ENCODE measurements at places on chromosomes 4 and X.

GRCh38 chrX:93673869-93674271, at the start of gene FAM133A:
Gene FAM133A (plus strand): TSS chrX:93674206. CDS start chrX:93709420, 35,214 bp downstream.
- DNase-seq, result no peak

GRCh38 chr4:100782356-100782755, 264.5 kb upstream of the EMCN start:
- no peak for DNase-seq

DNA sequence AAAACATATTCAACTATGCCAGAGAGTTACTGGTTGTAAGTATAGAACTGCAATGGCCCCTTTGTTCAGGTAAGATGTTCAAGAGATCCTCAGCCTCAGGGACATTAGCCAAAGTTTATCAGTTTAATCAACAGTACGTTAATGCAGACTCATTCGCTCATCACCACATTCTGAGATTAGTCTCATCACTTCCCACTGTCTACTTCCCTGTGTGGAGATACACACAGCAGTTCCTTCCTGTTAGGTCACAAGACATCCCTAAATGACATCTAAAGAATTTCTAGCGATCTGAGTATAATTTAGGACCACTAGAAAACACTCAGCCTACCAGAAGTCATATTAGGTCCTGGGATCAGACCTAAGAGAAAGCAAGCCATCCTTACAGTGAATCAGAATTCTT, 10.4 kb downstream of the SLC10A7 start:
- DNase-seq, result no peak

- peak; percentile 50 for DNase-seq
Measured at GRCh38 chr4:174282836-174283506, 496 bp downstream of the FBXO8 start.

DNA sequence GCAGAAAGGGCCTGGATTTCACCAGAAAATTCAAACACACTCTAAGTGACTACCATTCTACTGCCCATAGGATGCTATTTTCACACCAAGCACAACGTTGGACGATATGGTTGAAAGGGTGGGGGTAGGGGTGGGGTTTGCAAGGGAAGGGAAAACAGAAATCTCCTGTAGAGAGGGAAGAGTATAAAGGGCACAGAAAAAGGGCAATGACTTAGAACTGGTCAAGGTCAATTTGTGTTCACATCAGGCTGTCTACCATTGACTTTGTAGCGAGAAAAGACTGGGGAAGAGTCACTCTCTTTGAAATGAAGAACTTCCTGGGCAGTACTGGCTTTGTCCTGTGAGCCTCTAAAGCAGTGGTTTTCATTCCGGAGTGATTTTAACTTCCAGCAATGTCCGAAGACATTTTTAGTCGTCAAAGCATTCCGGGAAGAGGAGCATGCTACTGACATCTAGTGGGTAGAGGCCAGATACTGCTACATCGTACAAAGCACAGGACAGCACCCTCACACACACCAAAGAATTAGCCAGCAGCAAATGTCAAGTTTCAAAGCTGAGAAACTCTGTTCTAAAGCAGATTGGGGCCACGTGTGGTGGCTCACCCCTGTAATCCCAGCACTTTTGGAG, 48.4 kb upstream of the SLC7A3 start:
- no peak for DNase-seq

DNA sequence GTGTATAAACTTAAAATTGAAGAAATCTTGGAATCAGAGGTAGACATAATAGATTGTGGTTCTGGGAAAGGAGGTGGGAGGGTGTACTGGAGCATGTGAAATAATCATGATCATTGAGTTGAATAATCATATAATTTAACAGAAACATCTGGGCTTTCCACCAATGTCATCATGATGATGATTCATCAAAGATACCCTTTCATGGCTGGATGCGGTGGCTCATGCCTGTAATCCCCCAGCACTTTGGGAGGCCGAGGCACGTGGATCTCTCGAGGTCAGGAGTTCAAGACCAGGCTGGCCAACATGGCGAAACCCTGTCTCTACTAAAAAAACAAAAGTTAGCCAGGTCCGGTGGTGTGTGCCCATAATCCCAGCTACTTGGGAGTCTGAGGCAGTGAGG, 6.7 kb upstream of the RUFY3 start:
- no peak for DNase-seq

DNA sequence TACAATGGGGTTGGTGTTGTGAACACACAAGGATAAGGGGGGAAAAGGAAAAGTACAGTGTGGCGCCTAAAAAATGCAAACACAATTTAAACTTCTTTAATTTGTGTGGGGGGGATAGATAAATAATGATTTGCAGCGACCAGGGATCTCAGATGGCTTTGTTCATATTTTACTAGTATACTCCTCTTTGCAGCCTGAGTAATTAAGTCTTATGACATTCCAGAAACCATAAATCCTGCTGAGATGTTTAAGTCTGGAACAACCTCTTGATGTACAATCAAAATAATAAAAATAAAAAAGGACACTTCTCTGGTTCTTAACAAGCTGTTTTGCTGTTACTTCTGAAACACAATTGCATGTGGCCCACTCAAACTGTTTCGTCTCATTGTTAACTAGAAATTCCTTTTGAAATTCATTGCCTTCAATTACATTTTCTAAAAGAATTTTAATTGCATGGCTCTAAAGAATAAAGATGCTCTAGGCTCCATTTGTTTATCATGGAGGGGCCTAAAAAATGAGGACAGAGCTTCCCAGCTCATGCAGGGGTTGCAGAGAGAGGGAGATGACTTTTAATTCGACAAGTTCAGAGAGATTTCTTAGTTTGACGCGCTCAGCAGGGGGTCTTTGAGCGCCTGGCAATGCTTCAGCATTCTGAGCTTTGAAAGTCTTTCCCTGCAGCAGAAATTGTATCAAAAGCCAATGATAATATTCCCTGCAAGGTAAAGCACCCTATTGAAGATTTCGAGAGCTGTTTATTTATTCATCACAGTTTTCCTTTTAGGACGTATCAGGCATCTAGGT, 892.4 kb upstream of the TENM3 start:
- DNase-seq, result no peak

DNA sequence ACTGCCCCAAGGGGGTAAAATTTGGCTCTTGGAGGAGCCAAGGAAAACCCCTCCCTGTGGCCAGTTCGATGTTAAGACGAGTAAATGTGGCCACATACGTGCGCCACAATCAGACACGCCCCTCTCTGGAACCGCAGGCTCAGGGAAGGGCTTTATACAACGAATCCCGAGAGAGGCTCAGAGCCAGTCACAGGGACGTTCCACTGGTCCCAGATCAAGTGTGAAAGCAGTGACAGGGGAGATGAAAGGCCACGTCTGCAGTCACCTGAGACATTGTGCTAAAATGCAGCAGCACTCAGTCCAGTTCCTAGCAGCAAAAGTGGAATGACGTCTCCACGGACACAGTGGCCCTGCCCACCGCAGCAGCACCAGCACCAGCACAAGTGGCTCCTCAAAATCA, 68.0 kb downstream of the ACOX3 start:
- no peak for DNase-seq

GRCh38 chr4:26365537-26366150, 44.8 kb downstream of the RBPJ start:
- DNase-seq, result no peak

DNA sequence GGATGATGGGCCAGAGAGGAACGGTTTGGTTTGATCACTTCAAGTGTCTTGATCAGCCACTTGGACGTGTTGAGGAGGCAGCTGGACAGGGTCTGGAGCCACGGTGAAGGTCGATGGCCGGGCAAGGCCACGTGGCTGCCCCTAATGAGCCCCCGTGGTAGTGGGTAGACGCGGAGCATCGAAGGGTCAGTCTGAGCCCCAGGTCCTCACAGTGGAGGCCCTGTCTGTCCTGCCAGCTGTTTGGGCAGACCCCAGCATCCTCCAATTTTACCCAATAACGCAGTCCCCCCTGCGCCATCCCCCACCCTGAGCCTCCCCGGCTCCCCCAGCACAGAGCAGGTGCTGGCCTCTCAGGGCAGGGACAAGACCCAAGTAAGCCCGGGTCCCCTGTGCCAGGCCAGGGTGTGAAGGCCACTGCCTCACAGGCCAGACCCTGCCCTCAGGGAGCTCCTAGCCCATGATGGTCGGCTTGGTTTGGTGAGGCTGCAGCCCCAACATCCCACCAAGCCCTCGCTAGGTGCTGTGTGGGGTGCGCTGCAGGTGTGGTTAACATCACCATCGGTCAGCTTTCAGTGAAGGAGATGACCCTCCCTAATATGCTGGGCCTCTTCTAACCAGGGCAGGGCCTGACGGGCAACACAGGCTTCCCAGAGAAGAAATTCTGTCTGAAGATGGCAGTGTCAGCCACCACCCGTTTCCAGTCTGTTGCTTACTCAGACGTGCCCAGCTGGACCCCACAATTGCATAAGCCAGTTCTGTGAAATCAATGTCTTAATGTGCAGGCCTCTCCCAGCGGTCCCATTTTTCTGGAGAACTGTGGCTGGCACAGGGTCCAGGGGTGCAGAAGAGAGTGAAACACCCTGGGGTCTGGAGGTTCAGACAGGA, 40.5 kb upstream of the NKX1-1 start:
- DNase-seq, result no peak

- DNase-seq, result no peak
Measured at GRCh38 chrX:700936-701335, 70.3 kb downstream of the SHOX start.

DNA sequence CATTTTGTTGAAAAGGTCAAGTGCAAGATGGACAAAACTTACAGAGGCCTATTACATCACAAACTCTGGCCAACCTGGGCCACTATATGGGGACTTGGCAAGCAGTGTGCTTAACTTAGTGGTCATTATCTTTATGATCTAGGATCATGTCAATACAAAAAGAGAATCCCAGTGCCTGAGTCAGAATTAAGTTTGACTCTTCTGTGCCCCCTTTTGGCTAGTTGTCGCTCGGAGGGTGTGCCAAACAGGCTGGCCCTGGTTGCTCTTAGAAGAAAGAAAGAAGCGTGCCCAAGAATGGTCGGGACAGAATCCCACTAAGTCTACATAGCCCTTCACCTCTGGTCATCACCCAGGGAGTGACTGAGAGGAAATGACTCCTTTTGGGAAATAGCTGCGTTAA, 100.1 kb downstream of the EIF4E start:
- peak; percentile 11 for DNase-seq

DNA sequence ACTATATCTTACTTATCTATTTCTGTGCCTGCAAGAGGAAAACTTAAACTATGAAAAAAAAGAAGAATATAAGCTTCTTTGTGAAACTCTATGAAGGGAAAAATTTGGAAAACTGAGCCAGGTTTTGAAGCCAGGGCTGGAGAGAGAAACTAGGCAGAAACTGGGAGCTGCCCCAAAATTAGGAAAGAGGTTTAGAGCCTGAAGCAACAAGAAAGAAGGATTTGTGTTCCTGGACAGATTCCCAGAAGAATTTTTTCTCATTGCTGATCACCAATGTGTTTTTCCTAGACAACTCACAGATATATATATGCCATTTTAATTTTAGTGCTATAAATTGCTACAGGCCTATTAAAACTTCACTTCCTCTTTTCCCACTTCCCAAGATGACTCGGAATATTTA, 245.0 kb upstream of the GEMIN8 start:
- DNase-seq, result no peak

- DNase-seq, result no peak
Measured at GRCh38 chrX:9493936-9494335, 29.1 kb downstream of the TBL1X start.

DNA sequence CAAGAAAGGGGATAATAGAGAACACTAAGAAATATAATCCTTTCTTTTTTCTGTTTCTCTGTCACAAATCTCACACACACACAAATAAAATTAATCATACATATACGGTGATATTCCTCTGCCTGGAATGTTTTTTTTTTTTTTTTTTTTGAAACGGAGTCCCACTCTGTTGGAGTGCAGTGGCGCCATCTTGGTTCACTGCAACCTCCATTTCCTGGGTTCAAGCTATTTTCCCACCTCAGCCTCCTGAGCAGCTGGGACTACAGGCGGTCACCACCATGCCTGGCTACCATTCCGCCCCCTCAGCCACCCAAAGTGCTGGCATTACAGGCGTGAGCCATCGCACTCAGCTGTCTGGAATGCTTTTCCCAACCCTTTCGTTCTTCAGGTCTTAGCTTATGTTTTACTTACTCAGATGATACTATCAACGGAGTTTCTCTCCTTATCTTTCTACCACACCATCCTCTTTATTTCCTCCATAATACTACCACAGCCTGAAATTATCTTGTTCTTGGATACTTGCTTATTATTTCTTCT, 69.3 kb downstream of the ANKRD17 start:
- DNase-seq, result no peak

- no peak for DNase-seq
Measured at GRCh38 chrX:40573763-40574162, 7.0 kb upstream of the ATP6AP2 start.

DNA sequence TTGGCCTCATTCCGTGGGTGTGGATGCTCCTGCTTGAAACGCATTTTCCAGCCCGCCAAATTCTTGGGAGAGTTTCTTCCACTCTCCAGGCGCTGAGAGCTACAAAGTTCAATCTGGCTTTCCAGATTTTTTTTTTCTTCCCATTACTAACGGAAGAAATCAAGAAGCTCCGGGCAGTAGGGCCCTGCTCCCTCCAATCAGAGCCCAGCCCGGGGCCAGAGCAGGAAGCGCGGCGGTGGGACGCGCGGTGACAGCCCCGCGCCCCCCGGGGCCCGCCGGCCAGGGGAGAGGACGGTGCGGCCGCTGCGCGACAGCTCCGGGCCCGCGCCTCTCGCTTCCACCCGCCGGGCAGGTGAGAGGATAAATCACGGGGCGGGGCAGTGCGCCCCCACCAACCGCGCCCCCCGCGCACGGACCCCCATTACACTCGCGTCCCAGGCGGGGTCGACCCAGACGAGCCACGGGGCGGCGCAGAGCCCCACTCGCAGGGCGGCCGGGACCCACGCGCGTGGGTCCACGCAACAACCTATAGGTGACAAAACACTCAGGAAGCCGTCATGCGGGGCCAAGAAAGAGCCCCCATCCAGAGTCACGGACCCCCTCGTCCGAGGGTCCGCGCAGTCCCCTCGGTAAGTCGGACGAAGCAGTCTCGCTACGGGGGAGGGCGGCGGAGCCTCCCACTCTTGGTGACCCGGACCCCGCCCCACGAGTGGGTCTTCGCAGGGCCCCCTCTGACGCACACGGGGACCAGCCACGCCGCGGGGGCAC, 868 bp downstream of the AFAP1 start:
- DNase-seq, result no peak

DNA sequence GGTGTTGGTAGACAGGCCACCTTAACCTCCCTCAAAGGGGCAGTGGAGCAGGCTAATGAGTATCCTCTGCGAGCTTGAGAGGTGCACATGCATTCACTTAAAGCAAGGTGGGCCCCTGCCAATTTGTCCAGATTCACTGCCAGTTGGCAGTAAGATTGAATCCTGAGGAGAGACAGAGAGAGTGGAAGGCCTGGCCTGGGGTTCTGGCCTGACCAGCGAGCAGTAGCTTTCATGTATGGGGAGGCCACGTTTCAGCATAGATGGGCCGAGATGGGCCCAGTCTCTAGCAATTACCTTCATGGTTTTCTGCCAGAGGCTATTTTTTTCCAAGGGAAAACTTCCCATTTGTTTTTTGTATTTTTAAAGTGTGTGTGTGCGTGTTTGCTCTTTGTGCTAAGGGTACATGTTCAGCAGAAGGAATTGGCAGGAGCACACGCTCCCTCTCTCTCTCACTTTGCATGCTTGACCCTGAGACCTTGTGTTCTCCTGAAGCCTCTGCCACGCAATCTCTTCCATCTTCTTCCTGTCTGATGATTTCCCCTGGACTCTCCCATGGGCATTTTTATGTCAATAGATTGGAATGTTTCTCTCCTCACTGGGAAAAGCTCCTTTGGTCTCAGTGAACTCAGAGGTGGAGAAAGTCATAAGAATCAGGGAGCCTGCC, 215.8 kb upstream of the SFRP2 start:
- no peak for DNase-seq
